Smooth muscle cell of the brain vasculature (primary cell): ENCODE measurements at places on chromosomes 4 and X.

GRCh38 chr4:166460769-166461550 is 587.9 kb downstream of the TLL1 start:
- DNase-seq = no peak

GRCh38 chr4:102031406-102031805 is 240.9 kb downstream of the BANK1 start:
- DNase-seq = no peak

GRCh38 chr4:4361883-4362282 is 25.0 kb upstream of the NSG1 start:
- DNase-seq = no peak

DNA sequence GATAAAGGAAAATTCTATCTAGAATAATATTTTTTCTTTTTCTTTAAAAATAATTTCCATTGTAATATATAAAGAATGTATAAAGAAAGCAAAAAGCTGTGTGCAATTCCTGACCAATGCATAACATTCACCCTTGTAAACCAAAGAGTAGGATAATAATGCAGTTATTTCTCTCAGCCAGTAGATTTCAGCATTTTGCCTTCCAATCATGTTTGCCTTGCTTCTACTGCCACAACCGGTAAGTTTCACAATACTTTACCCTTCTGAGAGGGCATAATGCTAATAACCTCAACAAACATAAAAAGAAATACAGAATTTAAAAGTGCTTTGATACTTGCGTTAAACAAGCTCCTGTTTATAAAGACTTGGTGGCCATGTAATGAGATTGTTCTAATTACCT is 59.9 kb downstream of the CHIC2 start:
- DNase-seq = no peak

GRCh38 chr4:168099195-168099594 is 6.9 kb downstream of the ANXA10 start:
- DNase-seq = no peak

- DNase-seq = no peak
Observed at GRCh38 chrX:108945883-108946523, 209.6 kb upstream of the IRS4 start.

GRCh38 chr4:27000820-27001219 is 140.2 kb downstream of the STIM2 start:
- no peak for DNase-seq

DNA sequence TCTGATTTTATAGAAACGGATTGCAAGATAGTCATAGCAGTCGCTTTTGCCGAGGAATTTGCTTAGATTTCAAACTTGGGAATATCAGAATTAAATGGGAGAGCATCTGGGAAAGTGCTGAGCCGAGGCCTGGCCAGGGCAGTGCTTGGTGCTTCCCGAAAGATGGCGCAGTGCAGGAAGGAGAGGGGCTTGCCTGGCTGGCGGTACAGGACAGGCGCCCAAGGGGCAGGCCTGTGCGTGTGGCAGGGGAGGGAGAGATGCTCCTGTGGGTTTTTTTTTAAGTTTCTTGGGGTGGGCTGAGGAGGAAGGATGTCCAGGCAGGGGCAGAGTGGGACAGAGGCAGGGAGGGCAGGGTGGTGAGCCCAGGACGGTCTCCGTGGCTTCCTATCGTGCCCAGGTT is 241.1 kb downstream of the AFAP1 start:
- no peak for DNase-seq

GRCh38 chr4:20544645-20545044 is 155.6 kb upstream of the PACRGL start:
- DNase-seq = peak; percentile 23

GRCh38 chrX:124415115-124415800 is 68.9 kb downstream of the SH2D1A start:
- no peak for DNase-seq

DNA sequence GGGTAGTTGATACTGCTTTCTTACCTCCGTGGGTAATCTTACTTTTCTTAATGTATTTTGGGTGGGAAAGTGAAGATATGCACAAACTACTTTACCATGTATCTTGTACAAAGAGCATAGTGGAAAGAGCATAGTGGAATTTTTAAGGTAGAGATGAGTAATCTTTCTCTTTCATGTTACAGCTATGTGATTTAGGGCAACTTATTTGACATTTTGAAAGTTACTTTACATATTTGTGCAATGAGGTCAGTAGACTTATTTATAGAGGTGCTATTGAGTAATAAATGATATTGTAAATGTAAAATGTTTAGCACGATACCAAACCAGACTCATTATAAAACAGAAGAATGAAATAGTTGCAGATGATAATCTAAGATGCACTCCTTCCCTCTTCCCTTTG is 351.2 kb downstream of the TRAM1L1 start:
- no peak for DNase-seq

DNA sequence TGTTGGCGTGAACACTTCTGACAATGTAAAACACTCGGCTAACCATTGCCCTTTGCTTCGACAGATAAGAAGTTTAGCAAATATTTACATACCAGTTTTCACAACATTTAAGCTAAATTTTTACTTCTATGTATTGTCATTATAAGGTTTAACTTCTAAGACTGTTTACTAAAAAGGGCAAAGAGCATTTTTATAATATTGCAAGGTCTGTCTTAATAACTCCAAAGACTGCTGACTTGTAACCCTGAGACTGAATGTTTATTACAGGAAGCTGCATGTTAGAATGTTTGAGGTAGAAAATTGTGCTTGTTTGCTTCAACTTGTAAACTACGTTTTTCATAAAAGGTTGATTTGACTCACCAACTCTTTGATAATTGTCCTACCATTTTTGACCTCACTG is 213.2 kb upstream of the RPS6KA3 start:
- DNase-seq = no peak

DNA sequence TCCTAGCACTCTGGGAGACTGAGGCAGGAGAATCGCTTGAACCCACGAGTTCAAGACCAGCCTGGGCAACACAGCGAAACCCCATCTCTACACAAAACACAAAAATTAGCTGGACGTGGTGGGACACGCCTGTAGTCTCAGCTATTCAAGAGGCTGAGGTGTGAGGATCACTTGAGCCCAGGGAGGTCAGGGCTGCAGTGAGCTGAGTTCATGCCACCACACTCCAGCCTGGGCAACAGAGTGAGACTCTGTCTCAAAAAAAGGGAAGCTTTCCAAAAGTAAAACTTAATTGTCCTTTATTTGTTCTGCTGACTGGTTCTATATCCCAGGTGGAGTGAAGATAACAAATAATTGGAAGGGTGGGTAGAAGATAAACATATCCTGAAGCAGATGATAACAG is 45.6 kb downstream of the ABCG2 start:
- DNase-seq = no peak

DNA sequence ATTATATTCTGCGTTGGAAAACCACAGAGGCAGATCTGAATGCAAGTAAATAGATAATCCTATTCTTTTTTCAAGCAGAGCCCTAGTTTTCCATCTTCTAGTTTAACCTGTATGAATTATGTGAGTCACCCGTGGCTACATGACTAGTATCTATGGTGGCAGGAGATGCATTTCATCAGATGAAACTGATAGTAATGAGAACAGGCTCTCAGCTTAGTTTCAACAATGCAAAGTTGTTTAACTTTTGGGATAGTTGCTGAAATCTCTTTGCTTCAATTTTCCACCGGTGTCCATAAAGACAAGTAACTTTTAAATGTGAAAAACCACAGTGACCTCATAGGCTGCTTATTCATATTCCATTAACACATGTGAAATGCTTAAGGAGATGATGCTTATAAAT is 1317.4 kb upstream of the TENM3 start:
- DNase-seq = no peak

DNA sequence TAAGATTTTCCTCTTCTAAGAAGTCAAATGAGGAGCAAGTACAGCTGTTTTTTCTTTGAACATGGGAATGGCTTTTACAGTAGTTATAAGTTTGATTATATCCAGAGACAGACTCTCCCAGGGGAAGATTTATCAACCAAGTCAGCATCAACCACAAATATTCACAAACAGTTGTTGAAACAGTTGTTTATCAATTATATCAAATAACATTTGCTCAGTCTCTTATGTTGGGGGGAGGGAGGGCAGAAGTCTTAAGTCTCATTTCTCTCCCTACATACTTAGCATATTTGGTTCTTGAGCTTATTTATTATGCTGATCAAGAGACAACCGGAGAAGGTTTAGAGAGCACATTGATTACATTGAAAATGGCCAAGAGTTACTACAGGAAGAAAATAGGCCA is 110.1 kb downstream of the FBXO8 start:
- DNase-seq = no peak

DNA sequence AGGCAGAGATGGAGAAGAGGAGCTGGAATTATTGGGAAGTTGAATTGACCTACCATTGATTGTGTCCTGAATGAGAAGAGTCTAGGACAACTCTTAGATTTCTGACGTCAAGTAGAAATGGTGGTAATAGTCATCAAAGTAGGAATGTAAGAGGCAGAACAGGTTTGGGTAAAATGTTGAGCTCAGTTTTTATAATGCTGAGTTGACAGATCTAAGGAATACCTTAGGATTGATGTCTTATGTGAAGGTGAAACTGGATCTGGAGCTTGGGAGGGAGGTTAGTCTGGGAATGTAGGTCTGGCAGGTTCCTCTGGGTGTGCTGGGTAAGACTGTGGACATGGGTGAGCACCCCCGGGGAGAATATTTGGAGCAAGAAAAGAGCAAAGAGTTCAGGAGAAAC is 31.9 kb downstream of the JADE1 start:
- no peak for DNase-seq

DNA sequence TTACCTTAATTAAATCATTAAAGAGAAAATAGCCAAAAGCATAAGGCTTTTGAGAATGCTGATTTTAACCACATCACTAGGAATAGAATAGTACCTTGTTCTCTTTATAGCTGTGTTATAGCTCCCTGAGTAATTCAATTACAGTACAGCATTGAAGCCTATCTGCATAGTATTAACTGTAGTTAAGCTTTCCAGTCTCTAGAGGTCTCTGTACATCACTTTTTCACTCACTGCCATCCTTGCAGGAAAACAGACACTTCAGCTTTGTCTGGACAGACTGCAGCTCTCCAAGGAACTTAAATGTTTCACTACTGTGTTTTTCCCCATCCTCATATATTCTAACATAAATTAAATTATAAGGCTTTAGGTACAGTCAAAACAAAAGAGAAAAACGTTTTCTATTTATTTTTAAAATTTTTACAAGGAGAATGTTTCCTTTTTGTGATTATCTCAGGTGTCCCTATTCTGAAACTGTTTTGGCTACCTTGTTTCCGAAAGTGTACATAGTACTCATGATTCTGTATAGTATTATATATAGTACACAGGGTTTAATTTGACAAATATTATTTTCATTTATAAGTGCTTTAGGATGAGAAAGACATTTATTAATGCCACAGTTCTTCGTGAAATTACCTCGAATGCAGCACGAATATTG is 407.9 kb downstream of the PCDH18 start:
- DNase-seq = peak; percentile 44

DNA sequence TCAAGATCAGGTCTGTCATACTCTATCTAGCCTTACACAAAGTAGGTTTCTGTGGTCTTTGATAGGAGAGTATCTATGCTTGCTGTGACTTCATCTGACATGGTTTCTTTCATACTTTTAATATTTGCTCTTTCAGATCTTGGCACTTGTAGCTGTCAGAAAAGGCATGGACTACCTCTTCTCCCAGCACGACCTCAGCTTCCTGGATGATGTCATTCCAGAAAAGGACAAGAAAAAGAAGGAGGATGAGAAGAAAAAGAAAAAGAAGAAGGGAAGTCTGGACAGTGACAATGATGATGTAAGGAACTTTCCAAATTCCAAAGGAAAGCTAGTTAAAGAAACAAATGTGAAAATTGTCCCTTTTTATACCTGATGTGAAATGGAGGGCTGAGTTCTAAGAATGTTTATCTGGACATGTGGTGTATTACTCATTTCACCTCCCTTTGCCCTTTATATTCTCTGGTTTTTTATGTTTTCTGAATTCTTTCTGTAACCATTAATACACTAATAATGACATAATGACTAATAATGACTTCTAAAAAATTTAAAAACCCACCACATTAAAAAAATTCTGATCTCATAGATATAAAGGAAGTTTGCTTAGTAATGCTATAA is 221.2 kb downstream of the SLC4A4 start:
- DNase-seq = no peak

DNA sequence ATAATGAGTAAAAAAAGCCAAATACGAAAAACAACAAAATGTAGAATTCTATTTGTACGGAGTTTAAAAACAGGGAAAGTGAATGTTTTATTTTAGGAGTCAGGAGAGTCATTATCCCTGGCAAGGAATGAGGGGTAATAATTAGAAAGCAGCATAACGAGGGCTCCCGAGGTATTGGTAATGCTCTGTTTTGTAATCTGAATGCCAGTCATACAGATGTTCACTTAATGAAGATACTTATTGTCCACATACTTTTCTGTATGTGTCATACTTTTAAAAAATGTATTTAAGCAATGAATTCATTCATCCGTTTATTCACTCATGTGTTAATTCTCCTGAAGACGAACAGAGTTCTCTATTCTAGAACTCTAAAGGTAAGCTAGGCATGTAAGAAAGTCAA is 87.8 kb upstream of the BMP2K start:
- no peak for DNase-seq

- no peak for DNase-seq
Observed at GRCh38 chr4:121227341-121227792, 63.2 kb upstream of the TNIP3 start.

DNA sequence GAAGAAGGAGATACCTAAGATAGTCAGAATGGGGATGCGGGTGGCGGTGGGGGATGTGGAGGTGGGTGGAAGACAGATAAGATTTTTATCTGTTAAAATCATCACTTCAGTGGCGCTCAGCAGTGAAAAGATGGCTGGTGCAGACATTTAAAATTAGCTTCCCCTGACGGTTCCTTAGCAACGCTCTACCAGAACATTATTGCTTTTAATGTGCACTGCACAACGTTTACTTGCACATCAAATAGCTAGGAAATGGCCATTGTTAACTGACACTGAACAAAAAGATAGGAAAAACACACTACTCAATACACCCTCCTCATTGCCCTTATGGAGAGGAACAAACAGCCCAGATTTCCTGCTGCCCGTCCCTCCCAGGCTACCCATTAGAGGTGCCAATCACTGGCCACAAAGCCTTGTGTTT is 61.0 kb upstream of the FTHL17 start:
- DNase-seq = no peak

DNA sequence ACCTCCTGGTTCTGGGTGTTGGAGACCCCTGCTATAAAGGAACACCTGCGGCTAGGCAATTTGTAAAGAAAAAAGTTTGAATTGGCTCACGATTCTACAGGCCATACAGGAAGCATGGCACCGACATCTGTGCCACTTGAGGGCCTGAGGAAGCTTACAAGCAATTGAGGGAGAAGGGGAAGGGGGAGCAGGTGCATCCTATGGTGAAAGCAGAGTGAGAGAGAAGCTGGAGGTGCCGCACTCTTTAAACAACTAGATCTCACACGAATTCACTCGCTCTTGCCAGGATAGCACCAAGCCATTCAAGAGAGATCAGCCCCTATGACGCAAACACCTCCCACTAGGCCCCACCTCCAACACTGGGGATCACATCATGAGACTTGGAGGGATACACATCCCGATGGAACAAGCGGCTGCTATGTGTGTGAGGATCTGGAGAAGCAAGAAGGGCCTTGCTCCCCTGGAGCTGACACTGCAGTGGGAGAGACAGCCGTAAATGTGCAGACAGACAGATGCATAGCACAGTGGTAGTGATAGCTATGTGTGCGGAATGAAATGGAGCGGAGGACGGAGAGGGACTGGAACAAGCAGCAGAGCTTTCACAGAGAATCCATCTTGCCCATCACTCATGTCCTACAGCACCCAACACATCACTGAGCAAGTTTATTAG is 60.7 kb upstream of the HELT start:
- no peak for DNase-seq
